ENCODE measurements at places on chromosomes 1 and 21. TPM values are rescaled to one million over a fixed set of nuclear protein-coding genes. Genes with fewer than 3 reads are reported as not detected.

- peak within 1 kb of the TSS; percentile 100 for H3K27ac ChIP-seq
- DNase-seq: peak; percentile 100
- no peaks in the 10 kb centered on the region for H3K27me3 ChIP-seq
- H3K4me3 ChIP-seq: peak within 1 kb of the TSS; percentile 92
- peaks cover 35% of the 10 kb centered on the region for H3K4me1 ChIP-seq
Measured at GRCh38 chr1:32013386-32014198, at the start of gene KHDRBS1. Gene KHDRBS1 (plus strand): TSS chr1:32013868. CDS start chr1:32013996, 128 bp downstream.

- no peaks in the 10 kb centered on the region for H3K36me3 ChIP-seq
- H3K27ac ChIP-seq: peak overlapping the region; percentile 69
- peaks cover 17% of the 10 kb centered on the region for H3K4me1 ChIP-seq
- DNase-seq: peak; percentile 65
Measured at GRCh38 chr1:225454733-225455132, 26.9 kb upstream of the LBR start.

DNA sequence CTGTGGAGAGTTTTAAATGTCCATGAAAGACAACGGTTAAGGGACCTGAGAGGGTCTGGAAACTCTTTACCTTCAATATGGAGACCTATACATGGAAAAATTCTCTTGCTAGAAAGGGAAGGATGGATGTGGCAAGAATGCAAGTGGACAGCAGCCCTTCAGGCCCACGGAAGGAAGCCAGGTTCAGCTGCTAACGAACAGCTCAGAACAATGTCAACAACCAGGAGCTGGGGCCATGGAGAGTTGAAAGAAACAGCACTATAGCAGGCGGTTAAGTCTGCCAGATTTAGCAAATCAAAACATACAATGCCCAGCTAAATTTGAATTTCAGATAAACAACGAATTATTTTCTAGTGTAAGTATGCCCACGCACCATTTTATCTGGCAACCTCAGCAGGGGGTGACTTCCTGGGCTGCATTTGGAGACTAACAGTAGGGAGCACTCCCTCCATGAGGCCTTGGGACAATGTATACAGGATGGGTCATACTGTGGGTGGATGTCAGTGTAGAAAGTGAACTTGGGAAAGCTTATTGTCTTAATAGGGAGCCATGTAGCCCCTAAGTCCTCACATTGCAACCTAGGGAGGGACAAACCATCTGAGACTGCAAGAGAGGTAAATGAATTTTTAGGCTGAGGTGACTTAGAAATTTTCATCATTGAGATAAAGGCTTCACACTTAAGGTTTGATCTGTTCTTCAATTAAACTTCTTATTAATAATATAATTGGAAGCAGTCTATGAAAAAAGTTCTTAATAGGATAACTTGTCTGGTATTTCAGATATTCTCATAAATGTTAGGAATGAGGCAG is 7.8 kb upstream of the H3-3A start:
- DNase-seq: no peak
- no peak overlapping the region for H3K4me3 ChIP-seq
- no peak overlapping the region for H3K27ac ChIP-seq
- peaks cover 22% of the 10 kb centered on the region for H3K36me3 ChIP-seq
- no peaks in the 10 kb centered on the region for H3K4me1 ChIP-seq
- H3K27me3 ChIP-seq: no peaks in the 10 kb centered on the region

GRCh38 chr21:15190837-15191236 is 126.0 kb upstream of the NRIP1 start:
- no peaks in the 10 kb centered on the region for H3K27me3 ChIP-seq
- DNase-seq: no peak
- no peaks in the 10 kb centered on the region for H3K4me1 ChIP-seq
- no peak overlapping the region for H3K4me3 ChIP-seq
- H3K27ac ChIP-seq: no peak overlapping the region
- H3K36me3 ChIP-seq: no peaks in the 10 kb centered on the region

- H3K27ac ChIP-seq: no peak overlapping the region
- no peaks in the 10 kb centered on the region for H3K4me1 ChIP-seq
- H3K27me3 ChIP-seq: no peaks in the 10 kb centered on the region
- H3K36me3 ChIP-seq: no peaks in the 10 kb centered on the region
- H3K4me3 ChIP-seq: no peak overlapping the region
- no peak for DNase-seq
Measured at GRCh38 chr1:111611986-111612385, 7.6 kb upstream of the RAP1A start.

GRCh38 chr1:18953731-18954231 is 2.7 kb downstream of the IFFO2 start:
- no peaks in the 10 kb centered on the region for H3K36me3 ChIP-seq
- DNase-seq: no peak
- H3K4me3 ChIP-seq: peak overlapping the region; percentile 95
- H3K4me1 ChIP-seq: peaks cover 81% of the 10 kb centered on the region
- peak overlapping the region; percentile 68 for H3K27ac ChIP-seq

Gene FMO3
- 1.4 TPM for total RNA-seq

Gene TINAGL1
- total RNA-seq: 691 TPM

Gene SMCP
- not detected for total RNA-seq

Gene TNFRSF4
- not detected for total RNA-seq
